ENCODE measurements at places on chromosomes 4 and X. TPM values are rescaled to one million over a fixed set of nuclear protein-coding genes. Genes with fewer than 3 reads are reported as not detected.

- H3K4me1 ChIP-seq: no peaks in the 10 kb centered on the region
- no peak overlapping the region for H3K27ac ChIP-seq
- H3K27me3 ChIP-seq: no peaks in the 10 kb centered on the region
- no peak overlapping the region for H3K4me3 ChIP-seq
These were observed 1017.1 kb upstream of the HS3ST1 start for GRCh38 chr4:12445711-12446235.

GRCh38 chr4:48196758-48197504 lies 62.9 kb upstream of the TXK start:
- H3K4me1 ChIP-seq: no peaks in the 10 kb centered on the region
- H3K36me3 ChIP-seq: no peaks in the 10 kb centered on the region
- no peak overlapping the region for H3K4me3 ChIP-seq

GRCh38 chr4:66023061-66023460 lies 352.8 kb upstream of the EPHA5 start:
- no peaks in the 10 kb centered on the region for H3K4me1 ChIP-seq
- no peak overlapping the region for H3K27ac ChIP-seq
- no peak overlapping the region for H3K4me3 ChIP-seq
- no peaks in the 10 kb centered on the region for H3K27me3 ChIP-seq

- H3K4me1 ChIP-seq: peaks cover 5% of the 10 kb centered on the region
- H3K36me3 ChIP-seq: no peaks in the 10 kb centered on the region
- H3K4me3 ChIP-seq: no peak overlapping the region
These were observed 7.3 kb downstream of the GPRASP1 start for GRCh38 chrX:102658556-102658955.

GRCh38 chrX:155886409-155886808 lies 5.3 kb downstream of the VAMP7 start:
- H3K36me3 ChIP-seq: no peaks in the 10 kb centered on the region
- no peak overlapping the region for H3K27ac ChIP-seq
- H3K4me3 ChIP-seq: no peak overlapping the region
- DNase-seq: no peak

DNA sequence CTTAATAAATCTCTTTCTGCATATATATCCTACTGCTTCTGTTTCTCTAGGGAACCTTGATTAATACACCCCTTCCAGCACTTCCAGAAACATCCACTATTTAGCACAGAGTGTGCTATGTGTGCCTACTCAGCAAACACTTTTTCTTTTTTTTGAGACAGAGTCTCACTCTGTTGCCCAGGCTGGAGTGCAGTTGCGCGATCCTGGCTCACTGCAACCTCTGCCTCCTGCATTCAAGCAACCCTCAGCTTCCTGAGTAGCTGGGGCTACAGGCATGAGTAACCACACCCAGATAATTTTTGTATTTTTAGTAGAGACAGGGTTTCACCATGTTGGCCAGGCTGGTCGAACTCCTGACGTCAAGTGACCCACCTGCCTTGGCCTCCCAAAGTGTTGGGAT lies 266.9 kb upstream of the DIAPH2 start:
- H3K27me3 ChIP-seq: no peaks in the 10 kb centered on the region
- H3K36me3 ChIP-seq: no peaks in the 10 kb centered on the region
- no peaks in the 10 kb centered on the region for H3K4me1 ChIP-seq
- H3K27ac ChIP-seq: no peak overlapping the region
- no peak overlapping the region for H3K4me3 ChIP-seq
- no peak for DNase-seq

- no peaks in the 10 kb centered on the region for H3K4me1 ChIP-seq
- DNase-seq: no peak
- no peak overlapping the region for H3K4me3 ChIP-seq
- H3K27ac ChIP-seq: no peak overlapping the region
These were observed 2320.6 kb upstream of the AGA start for GRCh38 chr4:179762840-179763239.

DNA sequence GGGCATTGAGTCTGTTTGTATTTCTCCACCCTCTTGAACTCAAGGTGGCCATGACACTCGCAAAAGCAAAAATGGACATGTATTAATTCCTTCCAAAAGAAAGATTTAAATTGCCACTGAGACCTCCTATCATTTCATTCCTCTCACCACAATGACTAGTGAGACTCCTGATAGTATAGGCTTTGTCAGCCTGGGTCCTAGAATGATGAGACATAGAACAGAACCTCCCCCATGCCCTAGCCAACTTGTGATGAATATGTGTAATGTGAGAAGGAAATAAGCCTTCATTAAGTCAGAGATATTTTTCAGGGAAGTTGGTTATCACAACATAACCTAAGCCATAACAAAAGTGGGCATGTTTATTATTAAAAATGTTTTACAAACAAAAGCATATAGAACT lies 62.5 kb downstream of the ASB9 start:
- DNase-seq: no peak
- no peaks in the 10 kb centered on the region for H3K27me3 ChIP-seq
- H3K4me3 ChIP-seq: no peak overlapping the region
- H3K36me3 ChIP-seq: no peaks in the 10 kb centered on the region
- peaks cover 36% of the 10 kb centered on the region for H3K4me1 ChIP-seq

DNA sequence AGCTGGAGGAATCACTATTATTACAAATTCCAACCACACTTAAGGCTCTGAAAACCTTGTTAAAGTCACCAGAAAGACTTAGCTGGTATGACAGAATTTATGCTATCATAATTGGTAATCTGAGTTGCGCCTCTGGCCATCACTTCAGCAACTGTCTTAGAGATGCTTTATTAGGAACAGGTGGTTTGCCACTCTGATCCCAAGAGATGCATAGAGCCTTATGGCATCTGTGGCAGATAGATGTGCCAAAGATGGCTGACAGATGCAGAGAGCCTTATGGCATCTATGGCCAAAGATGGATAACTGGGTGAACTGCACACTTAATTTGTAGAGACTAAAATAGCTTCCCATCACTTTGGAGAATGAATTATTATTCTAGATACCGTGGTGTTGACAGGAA lies 32.3 kb upstream of the PLAC8 start:
- no peak for DNase-seq
- H3K27ac ChIP-seq: no peak overlapping the region
- no peaks in the 10 kb centered on the region for H3K36me3 ChIP-seq
- H3K4me1 ChIP-seq: no peaks in the 10 kb centered on the region
- H3K27me3 ChIP-seq: no peaks in the 10 kb centered on the region

DNA sequence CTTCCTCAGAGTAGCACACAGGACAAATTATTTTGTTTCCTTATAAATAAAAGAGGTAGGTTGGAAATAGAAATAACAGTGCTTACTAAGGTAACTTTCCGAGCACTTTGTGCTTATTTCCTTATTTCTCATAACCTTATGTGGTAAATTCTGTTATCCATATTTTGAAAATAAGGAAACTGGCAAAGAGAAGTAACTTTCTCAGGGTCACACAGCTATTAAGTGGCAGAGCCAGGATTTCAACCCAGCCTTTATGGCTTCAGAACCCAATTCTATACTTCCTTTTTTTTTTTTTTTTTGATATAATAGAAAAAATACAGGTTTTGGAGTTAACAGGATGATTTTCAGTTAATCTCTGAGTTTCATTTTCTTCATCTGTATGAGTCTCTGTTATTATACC lies 3.3 kb downstream of the UTP3 start:
- H3K27me3 ChIP-seq: no peaks in the 10 kb centered on the region
- DNase-seq: no peak
- H3K4me1 ChIP-seq: peaks cover 37% of the 10 kb centered on the region
- H3K36me3 ChIP-seq: no peaks in the 10 kb centered on the region
- no peak overlapping the region for H3K27ac ChIP-seq

DNA sequence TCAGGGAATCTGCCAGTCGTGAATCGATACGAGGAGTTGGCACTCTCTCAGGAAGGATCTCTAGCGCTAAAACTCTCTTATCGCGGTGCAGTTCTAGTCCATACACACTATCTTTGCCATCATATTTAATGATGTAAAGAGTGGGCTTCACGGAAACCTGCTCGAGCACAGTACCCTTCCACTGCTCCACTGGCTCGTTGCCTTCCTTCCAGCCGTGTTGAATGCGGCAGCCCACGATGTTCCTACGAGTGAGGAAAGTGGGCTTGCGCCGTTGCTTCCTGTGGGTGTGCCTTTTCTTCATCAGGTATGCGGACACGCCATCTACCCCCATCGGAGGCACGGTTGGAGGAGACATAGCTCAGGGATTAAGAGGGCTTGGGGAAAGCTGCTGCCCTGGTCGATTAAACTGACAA lies 661 bp downstream of the SPIN4 start:
- H3K27ac ChIP-seq: peak overlapping the region; percentile 37
- peaks cover 15% of the 10 kb centered on the region for H3K4me1 ChIP-seq
- peak overlapping the region; percentile 40 for H3K4me3 ChIP-seq
- H3K36me3 ChIP-seq: no peaks in the 10 kb centered on the region

- DNase-seq: no peak
- H3K27me3 ChIP-seq: no peaks in the 10 kb centered on the region
- H3K4me1 ChIP-seq: no peaks in the 10 kb centered on the region
- no peaks in the 10 kb centered on the region for H3K36me3 ChIP-seq
These were observed 81.8 kb upstream of the JADE1 start for GRCh38 chr4:128727658-128728057.

GRCh38 chr4:152369203-152369901 lies 166.5 kb downstream of the FBXW7 start:
- peaks cover 5% of the 10 kb centered on the region for H3K4me1 ChIP-seq
- no peaks in the 10 kb centered on the region for H3K27me3 ChIP-seq
- H3K4me3 ChIP-seq: no peak overlapping the region
- no peak for DNase-seq
- H3K27ac ChIP-seq: no peak overlapping the region

GRCh38 chr4:108043526-108043925 lies 53.8 kb downstream of the HADH start:
- DNase-seq: no peak
- peaks cover 5% of the 10 kb centered on the region for H3K4me1 ChIP-seq
- H3K27ac ChIP-seq: no peak overlapping the region
- H3K36me3 ChIP-seq: peaks cover 15% of the 10 kb centered on the region

DNA sequence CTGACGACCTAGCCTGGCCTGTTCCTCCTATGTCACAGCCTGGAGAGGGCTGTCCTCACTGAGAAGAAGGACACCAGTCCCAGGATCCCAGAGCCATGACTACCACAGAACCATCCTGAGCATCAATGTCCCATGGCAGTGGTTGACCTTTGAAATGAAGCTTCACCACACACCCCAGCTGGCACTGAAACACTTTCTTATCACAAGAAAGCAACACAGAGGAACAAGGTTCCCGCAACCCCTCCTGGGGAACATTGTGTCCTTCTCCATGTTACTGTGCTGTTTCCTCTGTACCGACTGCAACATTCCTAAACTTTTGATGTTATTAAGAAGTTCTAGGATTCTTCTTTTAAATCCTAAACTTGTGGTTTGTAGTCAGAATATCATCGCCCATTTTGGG lies 21.2 kb upstream of the FAM156A start:
- no peak overlapping the region for H3K27ac ChIP-seq
- no peaks in the 10 kb centered on the region for H3K27me3 ChIP-seq
- H3K36me3 ChIP-seq: no peaks in the 10 kb centered on the region

GRCh38 chr4:134201216-134202161 lies at the start of gene PABPC4L:
Gene PABPC4L (minus strand): TSS chr4:134201789. CDS start chr4:134201019, 770 bp downstream.
- no peak within 1 kb of the TSS for H3K27ac ChIP-seq
- DNase-seq: peak; percentile 19
- no peaks in the 10 kb centered on the region for H3K36me3 ChIP-seq
- no peaks in the 10 kb centered on the region for H3K4me1 ChIP-seq

- H3K4me1 ChIP-seq: peaks cover 13% of the 10 kb centered on the region
- peak; percentile 7 for DNase-seq
- no peak within 1 kb of the TSS for H3K27ac ChIP-seq
- no peaks in the 10 kb centered on the region for H3K36me3 ChIP-seq
These were observed at the start of gene ERVMER34-1 for GRCh38 chr4:52750819-52751486. Gene ERVMER34-1 (minus strand): TSS chr4:52751425. CDS start chr4:52745520, 5,905 bp downstream.

GRCh38 chr4:111494971-111495370 lies 650.3 kb upstream of the FAM241A start:
- no peak overlapping the region for H3K4me3 ChIP-seq
- no peaks in the 10 kb centered on the region for H3K27me3 ChIP-seq
- no peaks in the 10 kb centered on the region for H3K36me3 ChIP-seq
- no peaks in the 10 kb centered on the region for H3K4me1 ChIP-seq

DNA sequence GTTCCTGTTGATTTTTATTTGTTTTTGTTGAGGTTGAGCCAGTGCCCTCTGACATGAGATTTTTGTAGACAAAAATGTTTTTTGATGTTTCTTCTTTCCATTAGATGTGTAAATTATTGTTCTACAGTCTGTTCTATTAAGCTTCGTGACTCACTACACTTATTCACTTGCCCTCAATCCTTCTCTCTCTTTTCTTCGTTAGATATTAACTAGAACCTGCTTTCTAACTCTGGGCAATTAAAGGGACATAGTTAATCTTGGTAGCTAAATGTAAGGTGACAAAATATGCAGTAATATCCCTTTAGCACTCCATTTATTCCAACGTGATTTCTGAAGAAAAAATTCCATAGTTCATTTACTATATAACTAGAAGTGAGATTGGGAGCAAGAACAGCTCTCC lies 333.9 kb downstream of the PDHA2 start:
- DNase-seq: no peak
- H3K36me3 ChIP-seq: no peaks in the 10 kb centered on the region
- H3K4me3 ChIP-seq: no peak overlapping the region

DNA sequence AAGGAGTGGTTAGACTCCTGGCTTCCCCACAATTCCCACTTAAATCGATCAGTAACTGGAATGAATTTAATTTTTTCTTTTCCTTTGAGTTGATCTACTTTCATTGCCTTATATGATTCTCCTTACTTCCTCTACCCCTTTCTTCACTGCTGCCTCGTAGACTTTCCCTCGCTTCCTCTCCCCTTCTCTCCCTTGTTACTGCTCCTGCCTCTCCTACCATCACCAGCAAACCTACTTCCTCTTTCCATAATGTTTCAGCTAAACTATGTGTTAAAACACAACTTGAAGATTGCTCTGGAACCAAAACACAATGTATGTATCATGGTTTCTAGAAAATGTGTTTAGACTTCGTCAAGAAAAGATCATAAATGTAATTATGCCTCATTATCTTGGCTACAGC lies 132.0 kb upstream of the TET2 start:
- no peak for DNase-seq
- H3K4me1 ChIP-seq: no peaks in the 10 kb centered on the region
- no peak overlapping the region for H3K4me3 ChIP-seq
- H3K27ac ChIP-seq: no peak overlapping the region

GRCh38 chrX:8192276-8192675 lies 21.2 kb upstream of the VCX2 start:
- no peaks in the 10 kb centered on the region for H3K36me3 ChIP-seq
- H3K4me3 ChIP-seq: no peak overlapping the region
- H3K27me3 ChIP-seq: no peaks in the 10 kb centered on the region
- no peaks in the 10 kb centered on the region for H3K4me1 ChIP-seq
- no peak for DNase-seq

DNA sequence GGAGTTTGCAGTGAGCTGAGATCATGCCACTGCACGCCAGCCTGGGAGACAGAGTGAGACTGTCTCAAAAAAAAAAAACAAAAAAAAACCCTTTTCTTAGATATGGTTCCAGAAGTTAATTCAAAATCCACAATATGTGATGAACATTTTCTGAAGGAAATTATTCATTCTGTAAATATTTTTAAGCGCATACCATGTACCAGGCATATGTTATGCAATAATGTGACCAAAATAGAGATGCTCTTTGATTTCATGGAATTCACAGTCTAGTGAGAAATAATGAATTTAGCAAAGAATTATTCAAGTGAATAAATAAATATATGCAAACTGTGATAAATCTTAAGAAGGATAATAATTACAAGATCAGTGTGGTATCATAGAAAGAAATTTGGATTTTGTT lies 174.7 kb downstream of the GC start:
- H3K36me3 ChIP-seq: no peaks in the 10 kb centered on the region
- H3K4me1 ChIP-seq: no peaks in the 10 kb centered on the region
- H3K27me3 ChIP-seq: no peaks in the 10 kb centered on the region
- no peak overlapping the region for H3K4me3 ChIP-seq

Gene SASH3
- polyA plus RNA-seq: 211 TPM

Gene GATA1
- polyA plus RNA-seq: not detected

Gene KIT
- 2.0 TPM for polyA plus RNA-seq

Gene SLC6A14
- not detected for polyA plus RNA-seq

Gene PAGE2
- polyA plus RNA-seq: not detected

Gene COX7B2
- polyA plus RNA-seq: not detected

Gene TGIF2LX
- not detected for polyA plus RNA-seq

Gene PPM1K
- polyA plus RNA-seq: 83.8 TPM

Gene MAGEB17
- not detected for polyA plus RNA-seq

Gene RRH
- not detected for polyA plus RNA-seq
